ENCODE measurements at places on chromosomes 6 and 20. TPM values are rescaled to one million over a fixed set of nuclear protein-coding genes. Genes with fewer than 3 reads are reported as not detected.

ARMH2 gene
- total RNA-seq, result not detected

RAET1L gene
- not detected for total RNA-seq

ZC3H12D gene
- total RNA-seq, result 0.63 TPM

BHLHE23 gene
- not detected for total RNA-seq

VNN1 gene
- total RNA-seq, result 1.2 TPM

PLCB4 gene
- total RNA-seq, result 61.8 TPM

NPEPL1 gene
- 59.0 TPM for total RNA-seq

TREM1 gene
- 1.2 TPM for total RNA-seq

RCAN2 gene
- 79.1 TPM for total RNA-seq

ENPP4 gene
- total RNA-seq, result 21.7 TPM

OR2H1 gene
- total RNA-seq, result not detected

GRCh38 chr6:73484438-73484837, 22.9 kb downstream of the MTO1 start:
- DNase-seq, result no peak

- no peak for DNase-seq
Measured at GRCh38 chr20:46699651-46700359, 9.6 kb upstream of the SLC2A10 start.

DNA sequence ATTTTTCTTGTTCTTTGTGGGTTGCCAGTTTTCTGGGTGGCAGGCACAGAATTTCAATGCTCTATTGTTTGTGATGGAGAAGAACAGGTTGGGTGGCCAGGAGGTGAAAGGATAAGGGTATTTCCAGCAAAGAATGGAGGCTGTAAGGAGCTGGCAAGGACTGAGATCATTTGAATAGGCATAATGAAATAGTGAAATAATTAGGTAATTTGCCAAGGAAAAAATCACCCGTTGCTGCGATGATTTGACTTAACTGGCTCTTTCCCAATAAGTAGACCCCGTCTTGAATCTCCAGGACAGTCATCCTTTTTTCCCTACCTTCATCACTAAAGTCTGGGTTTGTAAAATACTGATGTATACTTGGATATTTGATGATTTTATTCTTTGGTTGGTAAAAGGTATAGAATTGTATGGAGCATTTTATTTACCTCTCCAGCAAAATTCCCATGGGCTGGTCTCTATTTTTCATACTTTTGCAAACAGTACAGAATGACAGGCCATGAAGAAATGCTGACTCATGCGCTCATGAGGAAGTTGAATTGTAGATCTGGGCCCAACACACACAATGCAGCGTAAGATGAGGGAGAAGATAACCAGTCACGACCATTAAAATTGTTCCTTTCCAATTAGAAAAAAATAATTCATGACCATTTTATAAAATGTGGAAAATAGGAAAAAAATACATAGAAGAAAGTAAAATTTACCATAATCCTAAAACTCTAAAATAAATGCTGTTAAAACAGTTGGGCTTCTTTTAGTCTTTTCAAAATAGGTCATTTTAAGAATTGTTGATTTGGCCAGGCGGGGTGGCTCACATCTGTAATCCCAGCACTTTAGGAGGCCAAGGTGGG, 2.4 kb upstream of the GCNT2 start:
- DNase-seq, result no peak

DNA sequence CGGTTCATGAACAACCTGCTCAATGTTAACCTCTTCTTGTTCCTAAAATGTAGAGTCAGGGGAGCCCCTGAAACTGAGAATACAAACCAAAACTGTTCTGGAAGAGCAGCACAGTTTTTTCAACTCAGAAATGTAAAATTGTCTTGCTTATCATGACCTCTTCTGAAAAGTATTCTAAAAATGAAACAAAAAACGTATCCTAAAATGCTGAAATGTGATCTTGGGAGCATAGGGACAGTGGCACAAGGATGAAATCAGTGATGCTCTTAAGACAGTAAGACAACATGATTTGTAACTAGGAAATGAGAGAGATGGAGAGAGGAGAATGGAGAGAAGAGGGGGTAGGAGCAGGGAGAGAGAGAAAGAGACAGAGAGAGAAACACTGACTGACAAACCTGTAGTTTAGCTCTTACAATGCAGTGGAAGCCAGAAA, 27.5 kb downstream of the NCOA7 start:
- no peak for DNase-seq

DNA sequence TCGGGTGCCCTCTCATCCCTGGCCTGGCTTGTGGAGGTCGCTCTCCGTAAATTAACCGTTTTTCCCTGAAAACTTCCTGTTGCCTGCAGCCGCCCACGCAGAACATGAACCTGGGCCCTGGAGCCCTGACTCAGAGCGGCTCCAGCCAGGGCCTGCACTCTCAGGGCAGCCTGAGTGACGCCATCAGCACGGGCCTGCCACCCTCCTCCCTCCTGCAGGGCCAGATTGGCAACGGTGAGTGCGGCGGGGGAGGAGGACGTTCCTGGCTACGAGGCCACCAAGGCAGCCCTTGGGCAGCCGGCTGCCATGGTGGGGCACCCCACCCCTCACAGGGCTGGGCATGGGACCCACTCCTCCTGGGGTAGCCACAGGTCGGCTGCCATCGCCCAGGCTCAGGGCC, 17.8 kb downstream of the SS18L1 start:
- DNase-seq, result no peak

- DNase-seq, result no peak
Measured at GRCh38 chr6:18359237-18359885, 27.8 kb upstream of the RNF144B start.

DNA sequence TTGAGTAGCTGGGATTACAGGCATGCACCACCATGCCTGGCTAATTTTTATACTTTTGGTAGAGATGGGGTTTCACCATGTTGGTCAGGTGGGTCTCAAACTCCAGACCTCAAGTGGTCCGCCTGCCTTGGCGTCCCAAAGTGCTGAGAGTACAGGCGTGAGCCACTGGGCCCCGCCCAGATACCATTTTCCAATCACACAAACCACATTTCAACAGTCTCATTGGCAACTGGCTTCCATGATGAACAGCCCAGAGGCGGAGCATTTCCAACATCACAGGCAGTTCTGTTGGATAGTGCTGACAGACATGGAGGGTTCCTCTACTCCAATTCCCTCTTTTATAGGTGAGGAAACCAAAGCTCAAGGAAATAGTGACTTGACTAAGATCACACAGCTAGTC, 43.9 kb upstream of the PLCB4 start:
- no peak for DNase-seq

GRCh38 chr6:11393713-11394627, 143.6 kb upstream of the TMEM170B start:
- DNase-seq, result no peak

DNA sequence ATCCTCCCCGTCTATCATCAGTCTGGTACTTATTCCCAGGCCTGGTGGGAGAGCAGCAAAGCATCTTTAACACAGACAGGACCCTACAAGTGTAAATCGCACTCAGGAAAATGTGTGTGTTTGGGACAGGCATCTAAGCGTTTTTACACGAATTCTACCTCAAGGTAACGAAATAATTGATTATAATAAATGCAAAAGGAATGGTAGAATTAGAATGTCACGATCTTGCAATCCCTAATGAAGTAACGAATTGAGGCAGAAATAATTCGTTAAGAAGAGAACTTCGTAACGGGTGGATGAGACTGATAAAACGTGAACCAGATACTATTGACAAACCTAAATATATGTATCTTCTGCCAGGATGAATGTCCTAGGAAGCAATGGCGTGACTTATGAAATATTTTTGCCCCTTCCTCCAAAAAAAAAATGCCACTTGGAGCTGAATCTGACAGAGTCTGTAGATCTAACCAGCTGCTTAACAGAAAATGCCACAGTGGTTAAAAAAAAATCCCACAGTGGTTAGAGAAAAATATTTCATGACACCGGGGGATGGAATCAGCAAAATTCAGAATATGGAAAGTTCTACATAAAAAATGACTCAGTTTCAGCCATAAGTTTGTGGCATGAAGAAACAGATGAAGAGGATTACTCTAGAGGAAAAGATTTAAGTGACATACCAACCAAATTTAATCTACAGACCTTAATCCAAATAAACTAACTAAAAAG, 68.7 kb downstream of the F13A1 start:
- DNase-seq, result no peak

GRCh38 chr6:35024551-35025054, 116.5 kb downstream of the TCP11 start:
- DNase-seq, result no peak

- DNase-seq, result no peak
Measured at GRCh38 chr6:138594758-138595140, 95.5 kb upstream of the NHSL1 start.

- no peak for DNase-seq
Measured at GRCh38 chr6:51398064-51398705, 579.5 kb downstream of the TFAP2B start.

DNA sequence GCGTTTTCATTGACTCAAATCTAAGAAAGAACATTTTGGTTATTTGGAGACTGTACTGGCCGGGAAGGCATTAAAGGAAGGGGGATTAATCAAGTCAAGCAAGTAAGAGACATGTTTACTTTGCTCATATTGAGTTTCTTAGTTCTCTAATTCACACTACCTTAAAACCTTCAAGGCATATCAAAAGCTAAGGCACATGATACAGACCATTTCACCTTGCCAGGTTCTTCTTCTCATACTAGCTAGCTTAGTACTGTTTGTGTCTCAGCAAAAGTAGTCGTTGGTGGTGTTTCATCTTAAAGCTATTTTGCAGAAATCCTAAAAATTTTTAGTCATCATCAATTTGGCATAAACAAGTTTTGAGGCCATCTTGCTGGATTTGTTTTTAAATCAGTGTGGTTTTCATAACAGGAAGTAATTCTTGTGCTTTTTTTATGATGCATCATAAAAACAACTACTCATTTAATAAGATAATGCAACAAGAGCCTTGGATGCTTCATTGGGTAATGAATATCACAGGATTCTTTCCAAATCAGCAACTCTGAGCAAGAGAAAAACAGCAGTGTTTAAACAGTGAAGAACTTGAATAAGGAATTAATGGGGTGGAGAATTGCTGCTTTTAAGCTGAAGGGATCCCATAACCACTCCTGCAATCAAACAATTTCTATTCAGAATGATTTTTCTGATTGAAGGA, 425.3 kb downstream of the EPM2A start:
- no peak for DNase-seq

- no peak for DNase-seq
Measured at GRCh38 chr20:13348311-13349234, 127.5 kb downstream of the ISM1 start.

GRCh38 chr6:67131827-67132226, 1424.8 kb upstream of the EYS start:
- DNase-seq, result no peak

DNA sequence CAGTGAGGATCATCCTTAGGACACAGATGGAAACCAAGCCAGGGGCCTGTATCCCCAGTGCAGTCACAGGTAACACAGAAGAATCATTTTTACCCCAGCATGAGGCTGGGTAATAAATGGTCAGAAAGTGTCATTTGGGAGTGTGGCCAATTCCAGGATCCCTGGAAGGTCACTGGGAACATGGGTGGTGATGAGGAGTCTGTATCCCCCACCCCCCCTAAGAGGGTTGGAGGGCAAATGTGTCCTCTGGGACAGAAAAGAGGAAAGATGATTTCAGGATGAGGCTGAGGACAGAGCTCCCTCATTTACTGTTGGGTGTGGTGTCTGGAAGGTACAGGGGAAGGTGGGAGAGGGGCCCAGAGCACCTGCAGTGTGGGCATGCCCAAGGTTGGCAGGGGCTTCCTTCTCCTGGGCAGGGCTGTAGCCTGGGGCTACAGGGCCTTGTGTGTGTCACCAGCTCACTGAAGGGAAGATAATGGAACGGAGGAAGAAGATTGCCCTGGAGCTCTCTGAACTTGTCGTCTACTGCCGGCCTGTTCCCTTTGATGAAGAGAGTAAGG, 34.5 kb downstream of the PLCG1 start:
- DNase-seq, result no peak

DNA sequence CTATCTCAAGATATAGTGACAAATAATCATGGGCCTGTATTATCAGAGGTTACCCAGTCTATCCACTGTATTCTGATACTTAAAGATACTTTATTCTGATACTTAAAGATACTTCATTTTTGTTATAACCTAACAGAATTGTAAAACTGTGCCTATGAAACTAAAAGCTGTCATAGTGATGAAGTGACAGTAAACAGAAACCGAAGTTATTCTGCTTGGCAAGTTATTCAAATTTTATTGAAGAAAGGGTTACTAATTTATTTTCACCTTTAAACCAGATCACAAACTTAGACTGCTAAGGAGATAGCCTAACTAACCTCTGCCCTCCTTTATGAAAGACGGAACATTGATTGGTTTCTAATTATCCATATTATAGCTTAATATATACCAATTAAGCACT, 604.6 kb upstream of the IMPG1 start:
- DNase-seq, result no peak

DNA sequence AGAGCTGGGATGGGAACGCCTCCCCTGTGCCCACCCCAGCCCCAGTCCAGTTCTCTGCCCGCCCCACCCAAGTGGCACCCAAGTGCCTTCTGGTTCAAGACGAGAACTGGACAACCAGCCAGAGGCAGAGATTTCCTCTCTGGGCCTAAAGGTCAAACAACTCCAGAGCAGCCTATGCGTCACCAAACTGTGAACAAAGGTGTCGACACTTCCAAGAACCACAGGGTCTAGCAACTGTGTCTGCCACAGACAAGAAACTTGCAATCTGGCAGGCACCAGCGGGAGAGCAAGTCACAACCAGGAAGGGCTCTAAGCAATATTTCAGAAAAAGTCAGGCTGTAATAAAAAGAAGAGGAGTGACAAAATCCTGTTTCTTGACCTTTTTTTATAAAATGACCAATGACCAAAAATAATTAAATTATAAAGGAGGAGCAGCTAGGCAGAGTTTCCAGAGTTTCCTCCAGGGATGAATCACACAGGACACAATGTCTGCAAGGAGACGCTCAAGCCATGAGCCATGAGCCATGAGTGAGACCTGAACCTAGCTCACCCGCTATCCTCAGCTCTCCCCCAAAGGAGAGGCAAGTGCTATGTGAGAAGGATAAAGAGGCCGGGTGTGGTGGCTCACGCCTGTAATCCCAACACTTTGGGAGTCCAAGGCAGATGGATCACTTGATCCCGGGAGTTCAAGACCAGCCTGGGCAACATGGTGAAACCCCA, 11.1 kb downstream of the EDEM2 start:
- DNase-seq, result no peak

DNA sequence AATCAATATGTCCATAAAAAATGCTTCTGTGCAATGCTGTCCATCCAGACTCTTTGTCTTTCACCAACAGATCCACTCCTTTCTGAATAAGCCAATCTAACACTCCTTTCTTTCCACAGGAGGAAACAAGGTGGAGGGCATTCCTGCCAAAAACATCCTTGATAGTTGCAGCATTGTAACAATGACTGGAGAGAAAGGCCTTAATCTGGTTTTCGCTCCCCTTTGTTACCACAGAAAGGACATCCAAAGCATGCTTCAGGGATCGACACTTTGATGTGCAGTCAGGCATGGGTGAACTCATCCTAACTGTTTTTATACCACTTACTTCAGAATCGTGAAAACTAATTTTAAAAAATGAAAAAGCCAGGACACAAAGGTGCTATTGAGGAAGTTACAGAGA, 7.4 kb downstream of the IBTK start:
- no peak for DNase-seq

DNA sequence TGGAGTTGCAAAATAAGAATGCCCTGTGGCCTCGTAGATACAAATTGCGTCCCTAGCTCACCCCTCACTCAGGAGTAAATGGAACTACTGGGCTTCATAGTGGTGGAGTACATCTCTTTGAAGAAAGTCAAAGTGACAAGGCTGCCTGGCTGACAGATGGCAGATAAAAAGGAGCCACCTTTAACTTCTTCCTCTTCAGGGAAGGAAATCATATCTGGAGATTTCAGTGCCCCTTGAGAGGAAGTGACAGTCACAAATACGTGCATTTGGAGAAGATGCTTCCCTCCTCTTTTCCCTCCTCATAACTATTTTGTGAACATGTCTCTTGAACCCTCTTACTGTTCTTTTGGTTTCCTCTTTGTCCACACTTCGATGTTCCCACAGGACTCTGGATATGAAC, 43.2 kb downstream of the PPP1R3G start:
- no peak for DNase-seq

Data from esophagus muscularis mucosa (tissue), 4 donors.